ENCODE measurements at places on chromosomes 7 and 10.

- DNase-seq = no peak
Measured at GRCh38 chr7:45880433-45880860, 7.6 kb upstream of the CCDC201 start.

DNA sequence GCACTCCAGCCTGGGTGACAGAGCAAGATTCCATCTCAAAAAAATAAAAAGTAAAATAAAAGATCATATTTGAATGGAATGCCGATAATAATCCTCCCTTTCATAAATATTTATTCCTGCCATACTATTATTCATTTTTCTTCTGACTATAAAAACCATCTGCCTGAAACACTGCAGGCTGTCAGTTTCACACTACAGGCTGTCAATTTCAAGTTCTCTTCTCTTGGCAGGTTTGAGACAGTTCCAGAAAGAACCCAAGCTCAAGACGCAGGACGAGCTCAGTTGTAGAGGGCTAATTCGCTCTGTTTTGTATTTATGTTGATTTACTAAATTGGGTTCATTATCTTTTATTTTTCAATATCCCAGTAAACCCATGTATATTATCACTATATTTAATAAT, 18.2 kb upstream of the AGBL3 start:
- no peak for DNase-seq

GRCh38 chr7:124497176-124497575, 268.4 kb downstream of the GPR37 start:
- peak; percentile 31 for DNase-seq

- DNase-seq = no peak
Measured at GRCh38 chr10:95877881-95878280, 29.9 kb upstream of the CC2D2B start.

- DNase-seq = no peak
Measured at GRCh38 chr7:152602962-152603361, 73.0 kb downstream of the XRCC2 start.

- no peak for DNase-seq
Measured at GRCh38 chr10:110190170-110190569, 17.2 kb upstream of the MXI1 start.

- DNase-seq = no peak
Measured at GRCh38 chr7:24757353-24758275, at the start of gene GSDME. TSS of gene GSDME (minus strand) at chr7:24757464. CDS start at chr7:24749774, 7,690 bp downstream.

DNA sequence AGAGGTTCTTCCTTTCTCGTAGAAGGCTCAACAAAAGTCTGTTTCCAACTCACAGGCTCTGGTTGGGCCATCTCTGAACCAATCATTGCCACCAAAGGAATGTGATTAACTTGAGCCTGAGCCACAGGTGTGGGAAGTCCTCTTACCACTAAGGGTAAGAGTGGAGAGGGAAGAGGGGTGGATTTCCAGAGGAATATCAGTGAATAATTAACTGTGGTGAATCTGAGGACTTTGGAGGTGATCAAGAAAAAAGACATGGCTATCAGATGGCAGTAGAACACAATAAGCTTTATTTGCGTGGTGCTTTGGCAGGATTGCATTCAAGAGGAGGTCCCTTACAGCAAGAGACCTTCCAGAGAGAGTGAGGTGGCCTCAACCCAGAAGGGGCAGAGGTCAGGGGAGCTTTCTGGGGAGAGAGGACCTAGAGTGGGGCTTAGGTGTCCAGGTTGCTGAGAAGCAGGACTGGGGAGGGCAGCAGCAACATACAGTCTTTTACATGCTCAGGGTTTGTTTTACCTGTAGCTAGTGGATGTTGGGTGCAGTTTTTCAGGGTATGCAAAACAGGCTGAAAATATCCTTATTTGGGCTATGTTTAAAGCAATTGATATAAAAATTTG, 61.4 kb downstream of the BBS9 start:
- DNase-seq = no peak

- DNase-seq = no peak
Measured at GRCh38 chr10:30728766-30729165, 99.2 kb upstream of the LYZL2 start.

DNA sequence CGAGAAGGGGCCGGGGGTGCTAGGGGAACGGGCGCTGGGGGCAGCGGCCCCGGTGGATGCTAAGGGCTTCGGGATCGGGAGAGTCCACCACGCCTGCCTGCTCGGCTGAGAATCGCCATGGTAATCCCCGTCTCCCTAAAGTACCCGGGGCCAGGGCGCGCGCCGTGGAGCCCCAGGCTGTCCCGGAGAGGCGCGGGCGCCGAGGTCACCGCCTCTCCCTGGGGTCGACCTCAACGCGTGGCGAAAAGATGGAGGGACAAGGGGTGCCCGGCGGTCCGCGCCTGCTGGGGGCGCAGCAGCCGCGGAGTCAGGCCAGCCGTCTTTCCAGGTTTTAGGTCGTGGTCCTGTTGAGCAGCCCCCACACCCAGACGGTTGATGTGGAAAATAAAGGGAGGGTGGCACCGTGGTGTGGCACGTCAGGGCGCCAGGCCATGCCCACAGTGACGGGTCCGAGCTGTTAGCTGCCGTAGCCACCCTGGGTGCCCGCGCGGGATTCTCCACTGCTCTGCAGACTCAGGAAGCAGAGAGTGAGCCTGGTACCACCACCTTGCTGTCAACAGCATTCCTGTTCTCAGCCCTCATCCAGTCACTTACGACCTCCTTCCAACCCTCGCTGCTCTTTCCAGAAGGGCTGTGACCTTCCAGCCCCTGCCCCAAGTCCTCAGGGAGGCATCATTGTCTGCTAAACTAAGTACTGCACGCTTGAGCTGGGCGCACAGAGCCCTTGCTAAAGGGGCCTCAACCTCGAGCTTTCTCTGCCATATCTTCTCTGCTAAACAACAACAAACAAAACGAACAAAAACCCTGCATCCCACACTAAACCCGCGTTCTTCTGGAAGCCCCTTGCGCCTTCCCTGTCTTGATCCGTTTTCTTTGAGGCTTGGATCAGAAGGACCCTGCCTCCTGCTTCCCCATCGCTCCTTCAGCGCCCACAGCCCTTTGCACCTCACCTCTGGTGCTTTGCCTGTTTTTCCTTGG, 666 bp downstream of the SMKR1 start:
- no peak for DNase-seq

DNA sequence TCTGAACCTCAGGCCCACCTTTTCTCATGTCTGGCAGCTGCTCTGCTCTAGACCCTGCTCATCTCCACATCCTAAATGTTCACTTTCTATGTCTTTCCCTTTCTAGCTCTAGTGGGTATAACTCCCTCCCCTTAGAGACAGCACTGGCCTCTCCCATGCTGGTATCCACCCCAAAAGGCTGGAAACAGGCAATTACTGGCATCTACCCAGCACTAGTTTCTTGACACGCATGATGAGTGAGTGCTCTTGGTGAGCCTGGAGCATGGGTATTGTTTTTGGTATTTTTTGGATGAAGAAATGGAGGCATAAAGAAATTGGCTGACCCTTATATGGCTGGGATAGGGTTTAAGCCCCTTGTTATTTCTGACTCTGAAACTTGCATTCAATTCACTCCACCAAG, 156.0 kb downstream of the EGFR start:
- DNase-seq = no peak

- no peak for DNase-seq
Measured at GRCh38 chr10:131435760-131436457, 124.4 kb upstream of the TCERG1L start.

DNA sequence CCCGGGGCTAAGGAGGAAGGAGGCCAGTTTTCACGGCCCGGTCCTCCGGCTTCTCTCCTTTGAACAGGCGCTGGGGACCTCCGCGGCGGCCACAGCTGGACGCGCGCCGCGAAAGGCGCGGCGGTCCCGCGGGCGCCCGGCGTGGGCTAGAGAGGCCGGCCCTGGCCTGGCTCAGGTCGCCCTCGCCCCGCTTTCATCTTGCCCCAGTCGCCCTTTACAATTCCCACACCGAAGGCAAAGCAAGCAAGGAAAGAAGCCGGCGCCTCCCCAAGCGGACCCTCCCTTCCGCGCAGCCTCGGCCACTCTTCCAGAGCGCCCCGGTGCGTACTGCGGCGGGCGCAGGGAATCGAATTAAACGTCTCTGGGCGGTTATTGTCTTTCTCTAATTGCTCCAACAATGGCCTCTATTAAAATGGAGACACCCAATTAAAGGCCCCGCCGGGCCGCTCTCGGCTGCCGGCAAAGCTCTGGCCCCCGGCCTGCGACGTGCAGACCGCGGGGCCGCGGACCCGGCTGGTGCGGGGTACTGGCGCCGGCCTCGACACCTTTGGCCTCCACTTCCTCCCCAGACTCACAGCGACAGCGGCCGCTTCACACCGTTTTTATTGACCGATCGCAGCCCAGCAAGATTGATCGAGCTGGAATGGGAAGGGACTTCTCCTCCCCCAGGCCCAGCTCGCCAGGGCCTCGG, 4.5 kb upstream of the GATA3 start:
- DNase-seq = no peak

GRCh38 chr10:101732096-101732495, 37.1 kb upstream of the FBXW4 start:
- DNase-seq = no peak

GRCh38 chr7:16810112-16810511, 5.3 kb upstream of the AGR2 start:
- no peak for DNase-seq

DNA sequence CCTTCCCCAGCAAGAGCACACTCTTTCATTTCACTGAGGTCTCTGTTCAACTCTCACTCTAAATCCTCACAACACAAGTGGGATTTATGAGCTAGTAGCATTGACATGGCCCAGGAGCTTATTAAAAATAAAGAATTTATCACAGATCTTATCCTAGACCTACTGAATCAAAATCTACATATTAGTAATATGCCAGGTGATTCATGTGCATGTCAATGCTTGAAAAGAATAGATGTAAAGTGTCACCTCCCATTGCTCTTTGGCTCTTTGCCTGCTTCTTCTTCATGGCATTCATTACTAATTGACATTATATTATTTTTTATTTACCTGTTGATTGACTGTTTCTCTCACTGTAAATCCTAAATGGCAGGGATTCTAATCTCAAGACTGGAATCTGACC, 459.2 kb upstream of the LRRTM3 start:
- no peak for DNase-seq

DNA sequence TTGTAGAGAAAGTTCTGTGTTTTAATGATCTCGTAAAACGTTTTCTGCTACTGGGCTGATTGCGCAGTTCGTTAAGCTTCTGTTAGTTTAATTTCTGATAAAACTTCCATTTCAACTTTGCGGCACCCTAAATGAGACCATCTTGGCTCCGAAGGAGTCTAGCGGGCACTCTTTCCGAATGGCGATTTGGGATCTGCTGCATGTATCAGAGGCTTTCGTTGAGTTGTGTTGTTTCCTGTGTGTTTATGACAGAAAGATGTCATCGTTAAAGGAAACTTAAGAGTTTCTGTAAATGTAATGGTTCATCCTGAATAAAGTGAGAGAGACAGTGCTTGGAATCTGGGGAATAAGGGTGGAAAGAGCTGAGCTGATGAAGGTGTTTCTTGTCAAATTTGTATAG, 174.7 kb downstream of the TCF7L2 start:
- no peak for DNase-seq

DNA sequence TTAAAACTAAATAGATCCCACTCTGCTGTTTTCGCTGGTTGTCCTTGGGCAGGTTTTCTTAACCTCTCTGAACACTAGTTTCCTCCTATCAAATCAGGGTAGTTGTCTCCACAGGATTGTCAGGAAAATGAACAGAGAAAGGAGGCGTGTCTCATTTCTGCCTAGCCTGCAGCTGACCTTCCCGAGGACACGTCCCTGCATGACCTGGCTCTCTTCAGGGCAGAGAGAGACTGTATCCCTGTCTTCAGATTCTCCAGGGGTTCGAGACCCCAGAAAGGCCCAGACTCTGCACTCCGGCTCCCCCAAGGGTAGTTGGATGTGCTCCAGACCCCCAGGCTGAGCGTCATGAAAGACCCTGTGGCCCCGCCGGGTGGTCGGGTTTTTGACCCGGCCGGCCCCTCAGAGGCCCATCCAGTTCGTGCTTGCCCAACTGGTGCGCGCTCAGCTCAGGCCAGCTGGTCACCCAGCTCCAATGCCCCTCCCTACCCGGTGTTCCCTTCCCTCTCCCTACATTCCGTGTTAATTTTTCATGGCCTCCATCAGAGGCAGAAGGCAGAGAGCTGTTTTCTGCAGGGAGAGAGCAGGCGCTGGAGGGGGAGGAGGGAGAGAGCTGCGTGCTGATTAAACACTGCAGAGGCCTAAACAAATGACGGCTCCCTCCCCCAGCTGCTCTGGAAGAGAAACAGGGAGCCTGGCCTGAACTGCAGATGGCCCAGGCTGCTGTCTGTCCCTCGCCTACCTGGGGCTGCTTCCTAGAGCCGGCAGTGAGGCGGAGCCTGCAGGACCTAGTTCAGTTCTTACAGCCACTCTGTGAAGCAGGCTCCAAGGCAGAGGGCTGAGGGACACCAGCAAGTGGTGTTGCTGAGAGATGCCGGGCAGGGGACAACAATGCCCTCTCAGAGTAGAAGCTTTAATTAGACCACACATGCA, 86.2 kb upstream of the PPIF start:
- DNase-seq = no peak

DNA sequence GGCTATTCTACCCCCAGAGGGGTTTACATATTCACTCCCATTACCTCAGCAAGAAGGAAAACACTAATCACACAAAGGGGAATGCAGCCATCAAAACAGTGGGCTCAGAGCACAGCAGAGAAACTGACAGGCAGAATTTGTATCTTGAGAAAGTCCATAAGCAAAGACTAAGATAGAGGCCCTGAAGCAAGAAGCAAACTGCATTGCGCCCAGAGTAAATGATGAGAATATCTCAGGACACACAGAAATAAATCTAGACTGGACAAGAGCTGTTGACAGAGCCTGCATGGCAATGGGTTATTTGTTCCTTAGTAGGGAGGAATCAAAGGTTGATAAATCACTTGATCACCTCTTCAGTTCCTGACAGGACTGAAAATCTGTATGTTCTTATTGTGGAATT, 440.7 kb upstream of the CELF2 start:
- DNase-seq = no peak

DNA sequence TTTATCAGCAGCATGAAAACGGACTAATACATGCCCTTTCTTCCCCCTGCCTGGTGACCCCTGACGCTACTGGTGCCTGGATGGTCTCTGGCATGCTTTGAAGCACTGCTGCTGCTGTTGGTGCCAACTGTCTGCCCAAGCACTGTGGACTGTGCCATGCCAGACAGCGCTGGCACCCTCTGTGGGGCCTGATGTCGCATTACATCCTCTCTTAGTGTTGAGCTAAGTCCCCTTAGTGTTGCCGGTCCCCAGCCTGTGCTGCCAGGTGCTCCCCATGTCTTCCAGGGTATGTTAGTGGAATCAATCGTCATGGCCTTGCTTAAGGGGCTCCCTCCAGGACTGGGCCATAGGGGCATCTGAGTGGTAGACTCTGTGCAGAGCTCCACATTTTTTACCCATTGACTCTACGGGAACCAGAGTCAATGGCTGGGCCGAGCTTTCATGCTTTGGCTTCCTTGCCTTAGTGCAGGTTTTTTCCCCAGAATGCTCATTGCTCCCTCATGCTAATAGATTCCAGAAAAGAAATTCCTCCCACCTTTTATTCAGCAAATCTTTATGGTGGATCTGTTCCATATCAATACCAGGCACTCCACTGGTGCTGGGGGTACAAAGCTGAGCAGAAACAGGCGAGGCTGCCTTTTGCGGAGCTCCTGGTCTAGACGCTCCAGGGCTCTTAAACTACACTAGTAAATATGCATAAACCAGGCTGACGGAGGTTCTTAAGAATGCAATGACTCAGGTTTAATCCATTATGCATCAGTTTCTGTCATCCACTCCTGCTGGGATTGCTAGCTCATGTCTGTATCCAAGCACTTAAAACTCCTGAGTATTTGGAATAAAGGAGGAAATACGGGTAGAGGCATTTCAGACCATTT, 21.8 kb upstream of the MRC1 start:
- DNase-seq = no peak

Measured in NCI-H1417 treated with DMSO at 0.1 percent for 48 hours (cell line).